ENCODE measurements at places on chromosomes 16 and 17.

DNA sequence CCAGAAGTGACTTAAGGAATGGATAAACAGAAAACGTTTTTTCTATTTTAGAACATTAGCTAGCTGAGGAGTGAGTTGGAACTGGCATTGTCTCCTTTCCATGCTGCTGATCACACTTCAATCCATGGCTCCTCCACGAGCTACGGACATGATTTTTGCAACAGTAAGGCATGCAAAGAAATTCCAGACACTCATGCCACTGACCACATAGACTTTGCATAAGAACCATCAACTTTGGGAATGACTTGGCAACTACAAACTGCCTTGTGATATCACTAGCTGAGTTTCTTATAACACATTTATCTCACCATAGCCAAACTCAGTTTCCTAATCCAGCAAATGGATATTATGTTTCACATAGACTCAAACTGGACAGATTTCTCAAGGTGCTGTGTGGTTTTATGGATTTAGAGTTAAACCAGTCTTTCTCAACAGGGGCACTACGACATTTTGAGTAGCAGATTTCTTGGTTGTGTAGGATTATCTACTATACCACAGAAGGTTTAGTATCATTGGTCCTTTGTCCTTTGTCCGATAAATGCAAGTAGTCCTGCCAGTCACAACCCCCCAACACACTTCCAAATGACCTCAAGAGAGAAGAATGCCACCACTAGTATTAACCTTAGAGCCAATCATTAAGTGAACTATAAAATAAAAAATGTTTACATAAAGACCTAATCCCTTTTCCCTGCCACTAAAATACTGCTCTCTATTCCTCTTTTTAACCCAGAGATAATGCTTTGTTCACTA is 48.3 kb upstream of the C17orf78 start:
- DNase-seq: no peak

- DNase-seq: no peak
Measured at GRCh38 chr17:62802561-62803205, 5.4 kb downstream of the MARCHF10 start.

DNA sequence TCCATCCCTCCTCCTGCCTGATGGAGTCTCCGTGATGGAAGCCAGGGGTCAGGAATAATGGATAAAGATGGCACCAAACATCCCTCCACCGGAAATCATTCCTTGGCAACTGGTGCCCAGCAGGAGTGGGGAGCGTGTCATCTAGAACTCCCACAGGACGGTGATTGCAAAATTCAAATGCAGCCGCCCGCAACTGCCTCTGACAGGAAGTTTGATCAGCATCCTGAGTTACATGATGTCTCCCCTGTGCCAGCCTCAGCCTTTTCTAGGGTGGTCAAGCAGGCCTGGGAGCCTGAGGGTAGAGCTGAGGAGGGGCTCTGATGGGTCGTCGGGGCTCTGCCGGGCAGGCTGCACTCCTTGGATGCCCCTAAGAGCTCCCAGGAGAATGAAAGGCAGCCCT is 52.8 kb downstream of the GSG1L start:
- no peak for DNase-seq

DNA sequence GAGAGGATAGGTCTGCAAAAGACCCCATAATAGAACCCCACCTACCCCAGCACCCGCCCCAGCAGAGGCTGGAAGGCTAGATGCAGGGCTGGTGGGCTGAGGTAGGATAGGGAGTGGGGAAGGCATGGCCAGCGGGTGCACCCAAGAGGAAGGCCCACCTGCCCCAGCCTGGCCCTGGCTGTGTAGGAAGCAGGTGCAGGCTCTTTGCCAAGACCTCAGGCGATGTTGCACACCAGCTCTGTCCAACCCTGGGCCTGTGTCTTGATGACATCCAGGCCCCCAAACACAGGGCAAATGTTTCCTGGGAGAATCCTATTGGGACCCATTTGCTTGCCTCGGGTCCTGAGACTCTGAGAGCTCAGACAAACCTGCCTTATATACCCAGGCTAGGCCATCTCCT is 12.2 kb downstream of the UNC119 start:
- no peak for DNase-seq

GRCh38 chr17:28598389-28598788 is 436 bp downstream of the SPAG5 start:
- no peak for DNase-seq

GRCh38 chr17:67049025-67049739 is 4.8 kb downstream of the CACNG1 start:
- DNase-seq: no peak

DNA sequence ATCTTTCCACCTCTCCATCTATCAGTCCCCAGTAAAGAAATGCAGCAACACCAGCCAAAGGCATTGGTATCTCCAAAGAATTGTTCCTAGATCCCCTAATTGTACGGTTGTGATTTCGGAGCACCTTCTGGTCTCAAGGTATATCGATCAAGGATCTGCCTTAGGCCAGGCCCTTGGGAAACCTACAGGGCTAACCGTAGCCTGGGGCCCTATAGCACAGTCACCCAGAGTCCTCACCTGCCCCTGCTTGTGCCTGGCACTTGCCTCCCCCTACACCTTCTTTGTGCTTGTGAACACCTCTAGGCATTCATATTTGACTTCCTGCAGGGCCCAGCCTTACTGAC is 16.8 kb upstream of the AURKB start:
- DNase-seq: no peak

DNA sequence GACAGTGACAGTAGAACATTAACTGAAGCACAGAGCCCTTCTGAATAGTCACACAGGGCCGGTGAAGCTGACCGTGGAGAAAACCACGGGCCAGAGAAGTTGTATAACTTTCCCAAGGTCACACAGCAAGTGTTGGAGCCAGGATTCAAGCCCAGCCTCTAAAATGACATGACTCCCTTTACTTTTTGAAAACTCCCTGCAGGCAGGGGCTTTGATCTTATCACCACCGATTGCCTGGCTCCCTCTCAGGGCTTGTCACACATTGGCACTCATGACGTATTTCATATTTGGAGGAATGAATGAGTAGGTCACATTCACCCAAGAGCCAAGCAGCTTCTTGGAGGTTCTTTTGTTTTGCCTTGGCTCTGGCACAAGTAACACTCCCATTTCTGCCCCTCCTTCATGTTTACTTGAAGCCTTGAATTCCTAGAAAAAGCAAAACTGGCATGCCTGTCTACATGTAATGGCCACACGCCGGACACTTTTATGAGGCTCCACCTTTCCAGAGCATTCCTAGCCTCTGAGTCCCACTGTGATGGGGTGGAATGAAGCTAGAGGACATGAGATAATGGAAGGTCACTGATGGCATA is 13.3 kb upstream of the RBBP6 start:
- no peak for DNase-seq

DNA sequence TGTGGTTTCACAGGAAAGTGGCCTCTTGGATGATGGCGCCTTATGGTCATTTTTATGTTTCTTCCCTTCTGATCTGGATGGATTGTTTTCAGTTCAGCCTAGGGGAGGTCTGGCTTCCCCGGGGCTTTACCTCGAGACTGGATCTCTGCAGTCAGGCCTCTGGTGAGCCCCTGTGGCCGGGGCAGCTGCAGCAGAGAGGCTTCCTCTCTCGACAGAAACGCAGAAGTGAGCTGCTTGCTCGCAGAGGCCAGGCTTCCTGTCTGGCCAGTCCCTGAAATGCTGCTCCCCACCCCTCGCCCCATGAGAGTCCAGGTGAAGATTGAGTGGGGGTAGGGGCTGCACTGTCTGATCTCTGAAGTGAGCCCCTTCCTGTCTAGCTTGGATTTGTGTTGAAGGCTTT is 44.0 kb downstream of the PLCG2 start:
- DNase-seq: no peak

DNA sequence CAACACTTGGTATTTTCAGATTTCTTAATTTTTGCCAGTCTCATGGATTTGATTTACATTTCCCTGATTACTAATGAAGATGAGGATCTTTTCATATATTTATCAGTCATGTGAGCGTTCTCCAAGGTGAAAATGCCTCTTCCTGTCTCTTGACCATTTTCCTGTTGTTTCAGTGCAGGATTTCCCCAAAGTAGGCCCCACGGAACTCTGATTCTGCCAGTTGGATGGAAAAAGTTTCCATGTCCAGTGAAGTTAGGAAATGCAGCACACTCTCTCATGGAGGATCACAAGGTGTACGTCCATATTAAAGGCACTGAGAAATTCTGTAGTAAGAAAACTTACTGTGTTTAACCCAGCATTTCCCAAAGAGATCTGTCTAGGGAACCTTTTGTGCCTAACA is 16.5 kb upstream of the LIMD2 start:
- DNase-seq: no peak
